CD4-positive, alpha-beta T cell (primary cell): ENCODE measurements at places on chromosomes 6 and 20.
A peak's percentile ranks its signal among the peaks of the same experiment; 100 is the strongest.

- no peak for DNase-seq
Observed at GRCh38 chr6:107667790-107668189, 156.3 kb downstream of the SCML4 start.

GRCh38 chr6:119517428-119517827 lies 167.9 kb upstream of the MAN1A1 start:
- no peak for DNase-seq

DNA sequence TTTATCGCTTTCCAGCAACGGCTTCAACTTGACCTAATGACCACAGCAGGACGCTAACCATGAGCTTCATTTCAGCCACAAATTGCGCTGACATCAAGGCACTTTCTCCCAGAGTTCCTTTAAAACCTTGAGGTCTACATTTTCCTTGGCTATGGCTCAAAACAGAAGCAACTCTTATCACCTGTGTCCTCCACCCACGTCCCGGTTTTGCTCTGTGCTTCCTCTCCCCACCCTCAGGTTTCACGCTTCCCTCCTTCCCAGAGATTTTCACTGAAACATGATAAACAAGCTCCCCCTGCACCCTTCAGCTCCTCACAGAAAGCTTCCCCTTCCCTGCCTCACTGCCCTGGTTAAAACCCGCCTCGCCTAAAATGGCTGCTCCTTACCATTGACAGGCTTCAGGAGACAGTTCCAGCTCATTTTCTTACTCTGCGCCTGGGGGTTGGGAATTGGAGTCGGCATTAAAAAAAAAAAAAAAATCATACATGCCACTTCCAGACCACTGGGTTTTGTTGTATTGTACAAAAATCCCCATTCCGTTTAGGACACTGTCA lies 229.5 kb downstream of the UBE3D start:
- DNase-seq: no peak

DNA sequence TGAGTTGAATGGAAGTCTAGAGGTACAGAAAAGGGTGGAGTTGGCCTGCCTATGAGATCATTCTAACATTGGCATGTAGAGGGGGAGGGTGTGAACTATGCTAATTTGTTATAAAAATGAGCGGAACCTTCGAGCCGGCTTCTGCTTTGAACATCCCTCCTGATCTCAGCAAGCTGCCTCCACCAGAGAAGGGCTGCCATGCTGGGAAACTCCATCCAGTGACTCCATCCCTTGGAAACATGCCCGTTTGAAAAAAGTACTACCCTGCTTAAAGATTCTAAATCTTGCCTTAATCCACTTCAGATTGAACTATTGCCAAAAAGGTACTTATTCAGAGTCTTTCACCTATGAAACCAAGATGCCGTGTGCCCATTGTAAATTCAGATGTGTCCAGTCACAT lies 43.6 kb upstream of the TMEM170B start:
- DNase-seq: no peak

- DNase-seq: no peak
Observed at GRCh38 chr20:63177134-63177784, 38.7 kb downstream of the YTHDF1 start.

DNA sequence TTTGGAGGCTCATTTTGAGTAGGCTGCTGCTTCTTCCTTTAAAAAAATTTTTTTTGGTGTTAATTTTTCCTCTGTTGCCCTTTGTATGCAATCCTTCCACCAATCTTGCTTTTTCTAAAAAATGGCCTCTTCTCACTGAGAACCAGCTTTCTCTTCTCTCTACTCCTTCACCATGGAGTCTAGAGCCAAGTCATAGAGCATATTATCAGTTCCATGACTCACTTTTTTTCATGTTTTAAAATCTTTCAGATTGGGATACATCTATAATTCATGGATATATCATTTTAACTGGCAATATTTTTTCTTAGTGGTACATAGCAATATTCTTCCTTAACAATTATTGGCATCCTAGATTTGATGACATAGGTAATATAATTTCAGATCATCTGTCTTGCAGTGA lies 62.7 kb downstream of the SLX4IP start:
- no peak for DNase-seq

DNA sequence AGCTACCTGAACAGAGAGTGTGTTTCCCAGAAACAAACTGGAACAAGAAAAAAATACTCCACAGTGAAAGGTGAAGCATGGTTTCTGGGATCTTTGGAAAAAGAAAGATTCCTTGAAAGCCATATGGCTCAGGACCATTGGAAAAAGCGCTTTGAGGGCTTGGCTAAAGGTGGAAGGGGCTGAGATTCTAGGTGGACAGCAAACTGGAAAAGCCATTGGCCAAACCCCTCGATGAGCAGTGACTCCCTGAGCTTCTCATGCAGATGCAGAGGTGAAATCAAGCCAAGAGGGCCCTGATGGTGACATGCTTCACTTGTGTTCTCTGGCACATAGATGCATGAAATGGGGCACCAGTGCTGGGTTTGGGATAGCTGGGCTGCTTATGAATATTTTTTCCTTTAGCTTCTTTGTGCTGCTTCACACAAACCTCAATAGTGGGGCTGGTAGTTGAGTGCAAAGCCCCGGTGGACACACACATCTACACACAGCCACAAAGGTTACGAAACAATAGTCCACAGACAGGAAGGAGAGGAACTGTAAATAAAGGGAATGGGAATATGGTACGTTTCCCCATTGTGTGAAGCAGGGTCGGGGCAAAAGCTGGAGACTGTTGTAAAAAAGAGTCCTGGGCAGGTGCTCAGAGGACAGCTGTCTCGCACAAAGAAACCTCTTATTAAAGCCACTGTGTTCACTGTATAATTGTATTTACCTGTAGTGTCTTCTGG lies 117.8 kb downstream of the FOXA2 start:
- DNase-seq: no peak

DNA sequence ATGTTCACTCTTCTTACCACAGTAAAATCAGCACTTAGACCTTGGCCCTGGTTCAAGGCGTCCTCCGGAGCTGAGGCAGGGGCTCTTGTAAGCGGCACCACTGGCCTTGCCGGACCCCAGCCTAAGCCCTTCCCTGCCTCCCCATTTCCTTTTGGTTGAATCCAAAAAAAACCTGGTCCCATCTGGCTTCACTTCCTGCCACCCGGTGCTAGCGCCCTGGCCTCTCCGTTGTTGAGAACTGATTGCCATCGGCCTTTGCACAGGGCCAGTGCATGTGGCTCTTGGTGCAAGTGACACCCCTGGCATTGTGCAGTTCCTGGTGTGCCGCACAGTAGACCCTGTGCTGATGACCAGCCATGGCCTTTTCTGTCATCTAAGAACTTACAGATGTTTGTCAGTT lies 19.0 kb upstream of the RBM38 start:
- no peak for DNase-seq

- DNase-seq: no peak
Observed at GRCh38 chr6:96015518-96016333, at the start of gene FUT9. TSS of gene FUT9 (plus strand) at chr6:96015974. CDS start at chr6:96203156, 187,182 bp downstream.

GRCh38 chr20:43178080-43178479 lies 11.6 kb downstream of the PTPRT start:
- no peak for DNase-seq

- peak; percentile 24 for DNase-seq
Observed at GRCh38 chr6:16684896-16685554, 76.2 kb downstream of the ATXN1 start.

GRCh38 chr6:26389349-26389894 lies 6.5 kb downstream of the BTN2A2 start:
- DNase-seq: no peak

GRCh38 chr6:30357678-30358540 lies 13.0 kb downstream of the RPP21 start:
- peak; percentile 82 for DNase-seq

DNA sequence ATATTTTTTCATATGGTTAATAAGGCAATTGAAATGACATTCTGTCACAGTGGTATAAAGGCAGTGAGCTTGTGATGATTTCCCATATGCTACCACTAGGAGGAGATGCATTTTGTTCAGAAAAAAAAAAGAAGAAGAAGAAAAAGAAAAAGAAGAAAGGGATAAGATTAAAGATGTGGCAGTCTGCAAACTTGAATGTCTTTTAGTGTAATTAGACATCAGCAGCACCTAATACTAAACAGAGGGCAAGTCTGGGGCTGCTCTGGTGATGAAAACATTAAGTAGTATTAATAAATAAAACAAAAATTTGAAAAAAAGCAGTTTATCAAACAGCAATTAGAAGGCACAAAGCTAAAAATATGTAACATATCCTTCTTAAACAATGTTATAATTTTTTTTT lies 95.4 kb upstream of the DEFB112 start:
- no peak for DNase-seq

- no peak for DNase-seq
Observed at GRCh38 chr6:94511502-94512088, 1065.7 kb upstream of the MANEA start.

- DNase-seq: no peak
Observed at GRCh38 chr20:53080969-53081871, 109.1 kb downstream of the TSHZ2 start.

GRCh38 chr6:143339223-143339622 lies 111.3 kb downstream of the ADAT2 start:
- no peak for DNase-seq

GRCh38 chr6:16718356-16718755 lies 42.9 kb downstream of the ATXN1 start:
- DNase-seq: no peak

DNA sequence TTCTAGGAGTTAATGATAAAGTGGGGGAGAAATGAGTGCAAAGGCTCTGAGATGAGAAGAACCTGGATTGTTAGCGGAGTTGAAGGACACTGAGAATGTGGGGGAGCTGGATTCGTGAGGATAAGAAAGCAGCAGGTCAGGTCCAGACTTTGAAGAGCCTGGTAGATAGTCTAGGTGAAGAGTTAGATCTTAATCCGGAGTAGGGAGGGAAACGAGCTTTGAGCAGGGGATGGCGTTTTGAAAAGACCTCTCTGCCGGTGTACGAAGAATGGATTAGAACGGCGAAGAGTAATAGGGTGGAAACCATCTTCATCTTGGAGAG lies 487 bp upstream of the PHF20 start:
- no peak for DNase-seq

DNA sequence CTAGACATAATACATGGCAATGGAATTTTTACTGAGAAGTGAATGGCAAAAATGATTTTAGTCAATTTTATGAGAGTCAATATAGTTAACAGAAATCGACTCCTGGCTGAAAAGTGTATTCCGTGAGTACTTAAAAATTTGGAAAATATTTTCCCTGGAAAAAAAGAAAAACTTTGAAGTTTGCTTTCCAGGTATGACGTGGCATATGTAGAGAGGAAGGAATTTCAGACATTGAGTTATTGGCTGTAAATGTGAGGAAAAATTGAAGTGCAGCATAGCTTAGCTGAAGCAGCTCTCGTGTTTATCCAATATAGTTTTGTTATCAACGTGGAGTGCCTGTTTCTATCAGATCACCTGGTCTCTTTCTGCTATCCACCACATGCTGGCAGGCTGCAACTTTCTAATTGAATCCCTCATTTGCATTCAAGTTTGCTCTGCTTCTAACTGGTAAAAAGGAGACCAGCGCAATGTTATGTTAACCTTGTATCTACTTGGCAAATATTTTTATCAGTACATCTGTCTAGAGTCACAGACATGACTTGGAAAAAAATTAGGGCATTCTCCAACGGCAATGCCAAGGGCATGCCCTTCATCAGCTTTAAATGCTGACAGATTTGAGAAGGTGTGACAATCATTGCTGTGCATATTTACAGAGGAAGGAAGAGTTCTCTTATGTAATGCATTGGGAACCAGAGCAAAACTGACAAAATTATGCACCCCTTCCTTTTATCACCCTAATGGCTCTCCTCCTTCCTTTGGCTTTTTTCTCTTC lies 1102.8 kb upstream of the FLRT3 start:
- no peak for DNase-seq

DNA sequence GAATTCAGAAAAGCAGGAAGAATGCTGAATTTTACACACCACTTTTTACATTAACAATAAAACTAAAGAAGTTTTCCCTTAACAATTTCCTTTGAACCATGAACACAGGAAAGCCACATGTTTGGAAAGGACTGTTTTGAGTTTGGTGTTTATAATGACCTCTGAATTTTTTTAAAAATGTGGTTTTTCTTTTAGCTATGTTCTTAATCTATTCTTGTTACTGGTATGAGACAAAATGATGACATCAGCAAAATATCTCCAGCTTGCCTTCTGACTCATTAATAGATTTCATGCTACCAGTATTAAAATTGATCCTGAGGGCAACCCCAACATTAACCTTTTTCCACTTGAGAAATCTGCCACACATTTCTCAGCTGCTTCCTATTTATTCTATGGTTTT lies 217.5 kb upstream of the THEMIS start:
- no peak for DNase-seq

DNA sequence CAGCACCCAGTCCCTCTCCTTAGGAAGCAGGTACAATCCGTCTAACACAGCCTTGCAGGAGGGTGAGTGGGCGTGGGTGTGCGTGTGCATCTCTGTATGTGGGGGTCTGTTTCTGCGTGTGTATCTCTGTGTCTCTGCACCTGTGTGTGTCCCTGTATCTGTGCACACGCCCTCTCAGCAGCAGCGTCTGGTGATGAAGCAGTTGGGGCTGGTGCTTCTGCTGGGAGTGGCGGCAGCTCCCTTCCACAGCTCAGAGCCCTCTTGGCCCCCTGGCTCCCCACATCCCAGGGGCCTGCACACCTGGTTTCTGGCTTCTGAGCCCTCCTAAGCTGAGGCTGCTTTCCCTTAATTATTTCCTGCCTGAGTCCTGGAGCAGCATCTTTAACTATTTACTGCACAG lies 49.5 kb upstream of the CCDC167 start:
- no peak for DNase-seq

DNA sequence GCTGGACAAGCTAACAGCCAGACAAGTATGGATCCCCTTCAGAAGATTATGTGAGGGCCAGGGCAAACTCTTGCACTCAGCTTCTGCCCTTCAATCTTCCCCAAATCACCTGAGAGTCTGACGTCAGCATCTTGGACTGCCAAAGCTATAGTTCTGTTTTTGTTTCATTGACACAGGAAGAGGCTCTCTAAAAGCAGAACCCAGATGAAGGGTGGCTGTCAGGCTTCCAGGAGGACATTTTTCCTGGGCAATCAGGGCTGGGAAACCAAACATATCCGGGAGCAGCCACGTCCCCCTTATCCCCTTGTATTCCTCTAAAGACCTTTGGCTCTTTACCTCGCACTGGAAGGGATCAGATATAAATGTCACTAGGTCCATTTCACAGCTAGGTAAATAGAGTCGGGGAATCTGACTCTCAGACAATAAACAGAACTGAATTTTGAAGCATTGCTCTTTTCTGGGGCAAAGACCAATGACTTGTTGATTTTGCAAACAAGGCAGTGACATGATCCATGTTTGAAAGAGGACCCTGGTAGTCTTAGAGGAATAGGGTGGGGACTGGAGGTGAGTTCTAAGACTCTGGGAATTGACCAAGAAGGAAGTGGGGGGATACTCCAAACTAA lies 13.3 kb downstream of the MAFB start:
- no peak for DNase-seq

DNA sequence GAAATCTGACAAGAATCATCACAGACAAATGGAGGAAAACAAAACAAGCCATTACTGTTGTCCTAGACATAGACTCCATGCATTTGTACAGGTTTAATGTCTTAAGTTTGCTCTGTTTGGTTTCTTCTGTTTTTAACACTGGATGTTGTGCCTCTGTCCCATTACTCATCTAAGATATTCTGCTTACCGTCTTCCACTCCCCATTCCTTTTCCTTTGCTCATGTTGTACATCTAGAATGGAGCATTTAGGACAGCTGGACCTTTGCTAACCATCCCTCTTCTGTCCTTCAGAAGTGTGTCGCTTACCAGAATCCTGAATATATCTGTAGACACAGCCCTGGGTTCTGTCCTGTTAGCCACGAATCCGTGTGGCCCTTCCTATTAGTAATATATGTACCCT lies 35.2 kb downstream of the RAB22A start:
- no peak for DNase-seq

- no peak for DNase-seq
Observed at GRCh38 chr6:14573267-14573666, 455.7 kb downstream of the CD83 start.

GRCh38 chr6:114816678-114817077 lies 473.9 kb upstream of the HS3ST5 start:
- DNase-seq: no peak
